ENCODE measurements at places on chromosomes 1 and 21.

GRCh38 chr1:115530407-115530806 is 111.4 kb upstream of the VANGL1 start:
- DNase-seq: peak; percentile 84

DNA sequence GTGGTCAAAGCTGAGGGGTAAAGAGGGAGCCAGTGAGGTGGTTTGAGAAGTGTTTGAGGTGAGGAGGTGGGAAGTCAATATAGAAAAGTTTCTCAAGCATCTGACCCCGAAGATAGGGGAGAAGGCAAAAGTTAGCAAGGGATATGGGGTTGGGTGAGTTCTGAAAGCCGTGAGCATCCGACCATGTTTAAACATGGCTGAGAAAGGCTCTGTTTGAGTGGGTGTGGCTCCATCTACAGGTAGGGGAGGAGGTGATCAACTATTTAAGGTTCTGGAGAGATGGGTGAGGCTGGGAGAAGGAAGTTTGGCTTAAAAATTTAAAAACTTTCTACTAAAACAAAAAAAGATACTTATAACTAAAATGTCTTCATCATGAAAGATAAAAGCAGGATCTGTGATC is 273.8 kb downstream of the KCNJ6 start:
- DNase-seq: no peak

DNA sequence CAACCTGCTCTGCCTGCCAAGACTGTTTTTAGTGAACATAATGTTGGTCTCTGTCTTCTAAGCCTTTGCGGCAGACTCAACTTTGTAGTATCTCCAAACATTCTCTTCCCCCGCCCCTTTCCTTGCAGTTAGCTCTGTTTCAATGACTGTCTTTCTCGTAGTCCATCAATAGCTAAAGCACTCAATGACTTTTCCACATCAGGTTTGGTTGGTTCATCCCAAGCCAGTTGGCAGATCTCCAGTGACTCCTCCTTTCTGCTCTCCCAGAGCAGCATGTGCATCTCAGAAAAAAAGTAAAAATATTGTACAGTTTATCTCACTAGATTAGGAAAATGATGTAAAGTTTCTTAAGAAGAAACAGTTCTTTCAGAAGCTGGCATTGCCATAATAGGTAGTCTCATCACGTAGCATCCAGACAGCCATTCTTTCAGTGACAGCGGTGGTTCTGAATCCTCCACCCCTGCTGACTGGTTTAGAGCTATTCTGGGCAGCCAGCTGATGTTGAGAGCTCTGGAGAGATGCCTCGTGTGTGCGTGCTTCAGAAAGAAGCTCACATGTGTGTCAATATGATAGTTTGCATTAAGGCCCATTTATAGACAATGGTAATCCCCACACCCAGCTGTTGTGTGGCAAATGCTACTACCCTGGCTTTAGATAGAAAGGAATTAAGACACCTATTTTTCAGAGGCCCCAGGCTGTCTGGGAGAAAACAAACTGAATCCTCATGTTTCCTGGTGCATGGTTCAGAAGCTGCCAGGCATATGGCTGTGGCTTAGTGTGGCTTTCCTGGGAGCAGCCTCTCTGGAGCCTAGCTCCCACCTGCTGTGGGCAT is 53.2 kb downstream of the CNN3 start:
- peak; percentile 71 for DNase-seq

DNA sequence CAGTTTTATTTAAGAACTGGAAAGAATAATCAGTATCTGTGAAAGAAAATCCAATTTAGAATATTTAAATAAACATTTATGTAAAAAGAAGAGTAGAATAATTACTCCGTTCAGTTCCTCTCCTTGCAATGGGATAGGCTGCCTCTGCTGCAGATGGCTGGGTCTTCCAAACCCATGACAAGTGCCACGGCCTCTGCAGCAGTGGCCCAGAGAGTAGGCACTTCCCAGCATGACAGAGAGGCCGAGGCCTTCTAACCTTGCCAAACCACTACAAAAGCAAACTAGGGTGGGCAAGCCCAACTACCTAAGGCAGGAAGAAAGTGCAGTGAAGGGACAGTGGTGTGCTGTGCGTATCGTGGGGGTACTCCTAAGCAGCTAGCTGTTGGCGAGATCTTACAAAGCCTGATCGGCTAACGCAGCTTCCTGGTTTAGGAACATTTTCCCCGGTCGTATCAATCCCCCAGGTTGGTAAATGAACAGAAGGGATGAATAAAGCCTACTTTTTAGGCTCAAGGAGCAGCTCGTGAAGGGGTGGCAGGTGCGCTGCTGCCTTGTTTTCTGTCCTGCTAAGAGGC is 14.5 kb downstream of the ICMT start:
- no peak for DNase-seq

DNA sequence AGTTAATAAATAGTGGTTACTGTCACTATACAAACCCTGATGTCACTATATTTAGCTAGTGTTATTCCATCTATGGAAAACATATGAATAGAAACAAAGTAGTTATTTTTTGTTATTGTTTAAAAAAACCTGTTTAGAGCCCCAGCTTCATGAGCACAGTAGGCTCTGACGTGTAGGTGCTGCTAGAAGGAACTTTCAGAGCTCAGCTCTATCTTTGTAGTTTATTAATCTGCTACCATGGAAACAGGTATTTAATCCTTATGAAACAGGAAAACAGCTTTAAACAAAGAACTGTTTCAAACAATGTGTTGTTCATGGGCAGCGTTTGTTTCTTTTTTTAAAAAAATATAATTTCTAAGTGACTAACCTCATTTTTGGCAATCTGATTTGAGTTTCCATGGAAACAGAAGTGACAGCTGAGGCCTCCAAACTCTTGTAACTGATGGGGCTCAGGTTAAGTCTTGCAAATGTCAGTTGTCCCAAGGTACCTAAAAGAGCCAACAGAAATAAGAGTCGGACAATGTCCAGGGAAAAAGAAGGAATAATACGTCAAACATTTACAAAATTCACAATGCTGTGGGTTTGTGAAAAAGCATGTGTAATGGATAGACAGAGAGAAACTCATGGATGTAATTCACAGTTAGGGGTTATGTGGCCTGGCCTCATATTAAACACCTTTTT is 162.0 kb upstream of the C21orf91 start:
- DNase-seq: no peak

- DNase-seq: no peak
Measured at GRCh38 chr1:3664700-3665375, 12.5 kb downstream of the TP73 start.

DNA sequence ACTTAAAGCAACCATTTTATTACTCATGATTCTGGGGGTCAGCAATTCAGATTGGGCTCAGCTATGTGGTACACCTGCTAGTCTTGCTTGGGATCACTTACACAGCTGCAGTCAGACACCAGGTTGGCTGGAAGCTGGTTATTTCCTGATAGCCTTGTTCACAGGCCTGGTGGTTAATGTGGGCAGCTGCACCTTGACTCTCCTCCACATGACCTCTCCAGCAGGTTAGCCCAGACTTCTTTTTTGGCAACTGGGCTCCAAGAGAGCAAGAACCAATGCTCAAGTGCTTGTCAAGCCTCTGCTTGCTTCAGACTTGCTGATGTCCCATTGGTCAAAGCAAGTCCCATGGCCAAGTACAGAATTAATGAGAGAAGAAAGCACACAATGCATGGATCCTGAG is 11.8 kb upstream of the POGK start:
- no peak for DNase-seq

- peak; percentile 39 for DNase-seq
Measured at GRCh38 chr1:246117066-246117791, 389.9 kb downstream of the SMYD3 start.

GRCh38 chr1:67446893-67447292 is 16.7 kb upstream of the SERBP1 start:
- no peak for DNase-seq

GRCh38 chr1:47317841-47318240 is 3.9 kb upstream of the STIL start:
- peak; percentile 81 for DNase-seq

GRCh38 chr1:194225821-194226220 is 1039.4 kb upstream of the B3GALT2 start:
- DNase-seq: no peak

DNA sequence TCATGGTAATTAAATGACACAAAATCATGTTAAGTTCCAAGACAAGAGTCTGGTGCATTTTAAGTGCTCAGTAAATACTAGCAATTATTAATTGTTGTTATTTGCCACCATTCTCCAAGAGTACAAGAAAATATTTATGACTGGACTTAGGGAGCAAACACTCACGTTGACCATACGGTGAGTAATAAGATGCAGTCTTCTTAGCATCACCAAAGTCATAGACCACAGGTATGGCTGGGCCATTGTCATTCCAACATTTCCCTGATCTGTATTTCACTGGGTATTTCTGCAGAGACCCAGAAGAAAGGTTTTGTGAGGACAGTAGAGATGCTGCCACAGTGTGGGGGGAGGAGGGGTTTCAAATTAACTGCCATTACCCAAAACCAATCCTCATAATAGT is 4.7 kb downstream of the ITLN2 start:
- DNase-seq: no peak

GRCh38 chr1:163583661-163584181 is 262.0 kb downstream of the NUF2 start:
- DNase-seq: no peak

- DNase-seq: no peak
Measured at GRCh38 chr1:224780736-224781135, 148.7 kb upstream of the DNAH14 start.

GRCh38 chr1:184296466-184297243 is 90.2 kb upstream of the C1orf21 start:
- DNase-seq: peak; percentile 98

GRCh38 chr1:161510477-161510876 is 5.2 kb downstream of the FCGR2A start:
- DNase-seq: no peak

GRCh38 chr1:215104283-215104682 is 21.7 kb downstream of the KCNK2 start:
- no peak for DNase-seq
